ENCODE measurements at places on chromosomes 5 and 9.

DNA sequence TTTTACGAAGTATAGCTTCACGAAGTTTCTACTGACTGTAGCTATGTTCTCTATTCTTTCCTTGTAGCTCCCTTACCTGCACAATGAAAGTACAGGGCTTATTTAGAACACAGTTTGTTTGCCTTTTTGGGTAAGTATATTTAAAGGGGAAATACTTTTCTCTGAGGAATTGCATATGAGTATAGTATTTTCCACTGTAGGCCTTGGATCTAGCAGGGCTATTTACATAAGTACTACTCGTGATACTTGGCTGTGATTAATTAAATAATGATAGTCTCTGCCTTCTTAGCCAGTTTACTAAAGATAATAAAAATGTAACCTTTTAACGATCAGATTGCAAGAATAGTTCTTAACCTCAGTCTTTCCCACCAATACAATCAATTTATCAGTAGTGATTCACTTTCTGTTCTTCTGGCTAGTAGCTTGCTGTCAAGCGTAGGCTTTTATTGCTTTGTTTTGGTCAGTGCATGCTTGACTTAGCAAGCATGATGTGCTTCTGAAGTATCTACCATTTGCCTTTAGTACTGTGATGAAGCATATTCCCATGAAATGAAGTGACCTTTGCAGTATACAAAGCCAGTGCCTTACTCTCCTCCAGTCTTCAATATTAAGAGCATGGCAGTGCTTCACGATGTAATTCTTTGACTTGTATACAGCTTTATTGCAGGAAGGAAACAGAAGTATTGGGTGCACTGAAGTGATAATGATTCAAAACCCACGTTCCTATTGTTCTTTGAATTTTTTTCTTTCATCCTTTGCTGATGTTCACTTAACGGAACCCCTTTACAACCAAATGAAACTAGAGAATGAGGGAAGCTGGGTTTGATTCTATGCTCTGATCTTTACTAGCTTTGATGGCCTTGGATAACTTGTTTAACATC lies 64.2 kb downstream of the SLC44A1 start:
- DNase-seq, result no peak

DNA sequence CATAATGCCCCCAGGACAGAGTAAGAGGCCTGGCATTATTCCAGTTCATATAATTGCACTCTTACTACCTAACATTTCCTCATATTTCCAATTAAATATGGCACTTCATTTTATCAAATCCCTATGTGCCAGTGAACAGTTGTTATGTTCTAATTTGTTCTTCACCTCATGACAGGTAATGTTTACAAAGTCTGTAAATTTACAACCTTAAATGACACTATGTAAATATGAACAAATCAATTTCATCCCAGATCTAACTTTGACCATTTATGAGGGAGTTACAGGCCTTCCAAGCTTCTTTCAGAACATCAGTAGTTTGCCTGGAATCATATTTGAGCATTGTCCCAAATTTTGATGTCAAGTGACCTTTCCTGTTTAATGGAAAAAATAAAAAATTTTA lies 592.6 kb upstream of the CDH6 start:
- DNase-seq, result no peak

GRCh38 chr5:179978792-179979191 lies 71.1 kb upstream of the TBC1D9B start:
- DNase-seq, result no peak

DNA sequence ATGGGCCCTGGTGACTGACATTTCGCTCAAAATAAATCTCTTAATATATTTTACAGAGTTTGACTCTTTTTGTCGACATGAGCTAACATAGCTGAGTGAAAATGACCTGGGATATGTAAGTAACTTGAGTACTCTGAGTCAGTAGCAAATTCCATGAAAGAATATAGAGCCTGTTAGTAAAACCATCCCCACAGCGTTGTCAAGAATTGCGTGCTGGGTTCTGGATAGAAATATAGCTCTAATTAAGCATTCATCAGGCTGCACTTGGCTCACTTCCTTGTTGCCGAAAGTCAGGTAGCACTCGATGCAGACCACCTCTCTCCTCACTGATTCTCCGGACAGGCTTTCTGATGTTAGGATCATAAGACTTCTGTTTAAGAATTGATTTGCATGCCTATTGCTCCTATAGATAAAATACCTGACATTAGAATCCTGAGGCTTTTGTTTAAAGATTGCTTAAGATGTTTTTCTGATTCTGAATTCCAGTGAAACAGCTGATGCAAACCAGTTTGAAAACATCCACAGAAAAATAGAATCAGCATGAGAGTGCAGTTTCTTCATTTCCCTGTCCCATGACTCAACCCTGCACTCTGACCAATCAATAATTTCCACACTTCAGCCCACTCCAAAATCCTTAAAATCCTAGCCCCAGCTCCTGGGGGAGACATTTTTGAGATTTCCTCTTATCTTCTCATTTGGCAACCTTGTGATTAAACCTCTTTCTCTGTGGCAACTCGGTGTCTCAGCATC lies 310.6 kb downstream of the DIRAS2 start:
- DNase-seq, result no peak

DNA sequence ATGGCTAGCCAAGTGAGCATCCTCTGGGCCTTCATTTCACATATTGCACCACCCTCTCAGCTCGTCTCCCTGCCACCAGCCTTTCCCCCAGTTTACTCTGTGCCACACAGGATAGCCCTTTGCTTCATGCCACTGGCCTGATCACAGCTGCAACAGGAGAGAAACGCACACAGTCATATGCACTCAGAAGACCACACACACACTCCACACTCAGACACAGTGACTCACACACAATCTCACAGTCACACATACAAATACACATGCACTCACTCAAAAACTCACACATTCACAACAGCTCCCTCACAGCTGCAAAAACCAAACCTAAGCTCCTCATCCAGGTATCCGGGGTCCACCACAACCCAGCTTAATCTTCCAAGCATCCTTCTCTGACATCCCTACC lies 38.7 kb downstream of the TTC39B start:
- DNase-seq, result no peak

DNA sequence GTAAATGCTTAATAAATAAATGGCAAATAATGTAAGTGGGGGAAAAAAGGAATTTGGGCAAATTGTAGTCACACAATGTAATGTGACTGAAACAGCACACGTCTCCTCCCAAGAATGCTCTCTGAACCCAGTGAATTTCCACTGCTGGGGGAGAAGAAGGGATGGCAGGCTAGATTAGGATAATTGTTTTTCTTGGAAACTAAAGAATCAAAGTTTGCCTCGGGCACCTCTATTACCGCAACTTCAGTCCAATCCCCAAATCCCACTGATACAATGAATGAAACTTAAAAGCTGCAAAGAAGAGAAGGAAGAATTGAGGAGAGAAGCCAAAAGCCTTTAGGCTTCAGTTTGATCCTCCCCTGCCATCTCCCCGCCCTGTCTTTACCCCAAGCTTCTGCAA lies 423.2 kb upstream of the PAPPA start:
- no peak for DNase-seq

GRCh38 chr9:36731068-36731956 lies 158.6 kb downstream of the MELK start:
- DNase-seq, result no peak

DNA sequence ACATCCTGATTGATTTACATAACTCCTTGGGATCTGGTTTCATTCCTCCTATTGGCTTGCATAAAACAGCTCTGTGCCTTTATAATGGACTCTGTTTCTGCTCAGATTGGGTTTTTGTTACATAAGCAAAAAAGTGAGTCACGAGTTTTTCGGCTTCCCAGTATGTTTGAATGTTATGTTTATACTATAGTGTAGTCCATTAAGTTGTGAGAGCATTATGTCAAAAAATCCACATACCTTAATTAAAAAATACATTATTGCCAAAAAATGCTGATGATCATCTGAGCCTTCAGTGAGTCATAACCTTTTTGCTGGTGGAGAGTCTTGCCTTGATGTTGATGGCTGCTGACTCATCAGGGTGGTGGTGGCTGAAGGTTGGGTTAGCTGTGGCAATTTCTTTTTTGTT lies 144.6 kb downstream of the CCDC171 start:
- no peak for DNase-seq

- no peak for DNase-seq
Observed at GRCh38 chr5:150431574-150431973, 18.0 kb downstream of the RPS14 start.

- DNase-seq, result no peak
Observed at GRCh38 chr5:1183424-1184162, 17.8 kb upstream of the SLC6A19 start.

- no peak for DNase-seq
Observed at GRCh38 chr5:110104726-110105669, 415.3 kb downstream of the MAN2A1 start.

DNA sequence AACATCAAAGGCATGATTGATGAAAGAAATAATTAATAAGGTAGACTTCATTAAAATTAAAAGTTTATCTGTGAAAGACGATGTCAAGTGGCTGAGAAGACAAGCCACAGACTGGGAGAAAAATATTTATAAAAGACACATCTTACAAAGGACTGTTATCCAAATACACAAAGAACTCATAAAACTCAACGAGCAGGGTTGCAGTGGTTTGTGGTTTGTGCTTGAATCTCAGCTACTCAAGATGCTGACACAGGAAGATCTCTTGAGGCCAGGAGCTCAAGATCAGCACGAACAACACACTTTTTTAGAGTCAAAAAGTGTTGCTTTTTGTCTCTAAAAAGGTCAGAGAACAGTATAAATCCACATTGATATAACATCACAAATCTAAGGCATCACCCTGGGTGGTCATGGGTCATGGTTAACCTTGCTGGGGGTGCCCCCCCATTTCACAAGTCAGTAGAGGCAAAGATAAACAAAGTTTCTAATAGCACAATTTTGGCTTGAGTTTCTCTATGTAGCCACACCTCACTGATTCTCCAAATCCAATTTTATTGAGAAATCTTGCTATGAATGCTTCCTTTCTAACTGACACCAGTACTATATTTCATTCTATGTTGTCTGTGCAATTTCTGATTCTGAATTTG lies 342.9 kb upstream of the RPS23 start:
- DNase-seq, result no peak

DNA sequence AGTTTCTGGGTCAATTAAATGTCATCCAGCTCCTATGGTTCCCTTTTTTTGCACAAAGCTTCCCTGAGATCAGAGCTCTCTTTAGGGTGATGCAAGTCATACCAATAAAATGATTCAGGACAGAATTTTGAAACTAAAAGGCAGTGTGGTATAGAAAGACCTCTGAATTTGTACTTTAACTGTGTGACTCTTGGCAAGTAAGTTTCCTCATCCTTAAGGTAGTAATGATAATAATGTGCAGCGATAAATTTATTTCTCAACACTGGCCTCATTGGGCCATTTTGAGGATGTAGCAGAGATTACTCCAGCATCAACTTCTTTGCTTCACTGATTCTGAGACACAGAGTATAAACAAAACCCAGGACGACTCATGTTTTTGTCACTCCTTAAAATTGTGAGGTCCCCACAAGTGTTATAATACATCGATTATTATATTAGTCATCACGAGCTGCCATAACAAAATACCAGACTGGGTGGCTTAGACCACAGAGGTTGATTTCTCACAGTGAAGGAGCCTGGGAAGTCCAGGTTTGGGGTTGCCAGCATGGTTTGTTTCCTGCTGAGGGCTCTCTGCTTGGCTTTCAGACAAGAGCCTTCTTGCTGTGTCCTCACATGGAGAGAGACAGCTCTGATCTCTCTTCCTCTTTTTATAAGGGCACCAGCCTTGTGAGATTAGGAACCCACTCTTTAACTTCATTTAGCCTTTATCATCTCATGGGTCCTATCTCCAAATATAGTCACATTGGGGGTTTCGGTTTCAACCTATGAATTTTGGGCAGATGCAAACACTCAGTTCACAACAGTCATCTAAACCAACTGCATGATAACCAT lies 293.0 kb downstream of the ZNF608 start:
- no peak for DNase-seq

- no peak for DNase-seq
Observed at GRCh38 chr9:752681-753200, 88.8 kb upstream of the DMRT1 start.

DNA sequence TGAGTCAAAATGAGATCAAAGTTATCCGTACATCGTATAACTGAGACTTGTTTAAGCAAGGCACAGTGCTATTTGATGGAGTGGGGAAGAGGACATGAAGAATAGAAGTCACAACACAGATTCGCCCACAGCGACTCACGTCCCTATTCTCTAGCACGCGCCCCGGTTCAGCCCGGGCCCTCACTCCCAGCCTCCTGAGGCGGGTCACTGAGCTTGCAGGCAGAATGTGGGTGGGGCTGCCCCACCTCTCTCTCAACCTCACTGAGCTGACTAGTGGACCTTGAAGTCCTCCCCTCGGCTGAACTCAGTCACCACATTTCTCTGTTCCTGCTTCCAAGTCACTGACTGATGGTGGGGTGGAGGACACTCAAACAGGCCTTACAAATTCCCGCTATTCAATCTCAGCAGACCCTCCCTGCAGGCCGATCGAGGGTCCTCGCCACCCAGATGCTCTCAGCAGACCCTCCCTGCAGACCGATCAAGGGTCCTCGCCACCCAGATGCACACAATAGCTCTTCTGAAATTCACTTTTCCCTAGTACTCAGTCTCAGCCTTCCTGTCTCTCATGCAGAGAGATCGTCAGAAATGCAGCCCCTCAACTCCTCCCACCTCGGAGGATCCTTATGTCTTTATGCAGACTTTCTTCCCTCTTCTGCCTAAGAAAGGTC lies 12.9 kb downstream of the GLDC start:
- DNase-seq, result no peak

- DNase-seq, result no peak
Observed at GRCh38 chr9:115976781-115977180, 176.8 kb upstream of the PAPPA start.

- no peak for DNase-seq
Observed at GRCh38 chr5:143014017-143014651, 244.0 kb downstream of the ARHGAP26 start.

DNA sequence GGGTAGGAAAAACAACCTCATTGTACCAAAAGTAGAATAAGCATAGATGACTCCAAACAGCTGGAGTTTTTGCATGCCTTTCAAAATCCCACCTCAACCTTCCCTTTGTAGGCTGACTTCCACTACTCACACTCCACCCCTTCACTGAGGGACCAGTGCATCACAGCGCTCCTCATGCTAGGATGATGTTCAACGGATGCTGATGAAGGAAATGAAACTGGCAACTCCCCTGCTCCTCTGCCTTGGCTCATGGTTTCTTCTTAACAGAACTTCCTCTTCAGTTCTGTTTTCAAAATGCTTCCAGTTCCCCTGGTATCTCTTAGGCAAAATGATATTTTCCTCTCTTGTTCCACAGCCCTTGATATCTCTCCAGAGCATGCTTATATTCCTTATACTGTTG lies 29.0 kb downstream of the LIFR start:
- DNase-seq, result no peak
